ENCODE measurements at places on chromosomes 4 and X. TPM values are rescaled to one million over a fixed set of nuclear protein-coding genes. Genes with fewer than 3 reads are reported as not detected.
A peak's percentile ranks its signal among the peaks of the same experiment; 100 is the strongest.

FAM193A gene
- polyA plus RNA-seq: 21.6 TPM

ABLIM2 gene
- polyA plus RNA-seq: 33.5 TPM

FAM236B gene
- not detected for polyA plus RNA-seq

RHOXF1 gene
- polyA plus RNA-seq: not detected

INTS6L gene
- 1.2 TPM for polyA plus RNA-seq

ANK2 gene
- polyA plus RNA-seq: 27.1 TPM

- no peak for DNase-seq
Measured at GRCh38 chr4:814312-814850, 11.5 kb downstream of the CPLX1 start.

DNA sequence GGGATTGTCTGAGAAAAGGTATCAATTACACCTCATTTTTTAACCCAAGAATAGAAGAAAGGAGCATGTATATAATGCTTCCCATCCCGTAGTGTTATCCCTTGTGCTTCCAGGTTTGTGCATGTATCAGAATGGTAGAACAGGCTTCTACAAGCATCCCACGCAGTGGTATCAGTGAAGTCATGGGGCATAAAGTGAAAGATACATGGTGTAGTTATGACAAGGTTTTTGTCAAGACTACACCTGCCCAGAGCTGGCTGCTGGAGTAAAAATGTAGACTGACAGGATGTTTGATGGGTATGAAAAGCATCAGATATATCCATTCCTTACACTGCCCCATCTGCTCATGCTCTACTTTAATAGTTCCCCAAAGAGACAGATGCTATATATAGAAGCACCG is 9.5 kb downstream of the TLR1 start:
- no peak for DNase-seq

GRCh38 chr4:41281038-41281634 is 24.4 kb downstream of the UCHL1 start:
- peak; percentile 93 for DNase-seq

- no peak for DNase-seq
Measured at GRCh38 chr4:156408749-156409148, 455.1 kb upstream of the CTSO start.

- DNase-seq: no peak
Measured at GRCh38 chr4:181289198-181289597, 954.0 kb upstream of the TENM3 start.

DNA sequence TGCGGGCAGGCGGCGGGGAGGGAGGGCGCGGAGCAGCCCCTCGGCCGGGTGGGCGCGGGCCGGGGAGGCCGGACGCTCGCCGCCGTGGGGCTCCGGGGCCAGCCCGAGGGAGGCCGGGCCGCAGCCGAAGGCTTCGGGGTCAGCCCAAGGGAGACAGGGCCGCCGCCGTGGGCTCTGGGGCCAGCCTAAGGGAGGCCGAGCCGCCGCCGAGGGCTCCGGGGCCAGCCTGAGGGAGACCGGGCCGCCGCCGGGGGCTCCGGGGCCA is 251 bp downstream of the KIAA0232 start:
- DNase-seq: no peak
